DMS53 (cell line): ENCODE measurements at places on chromosomes 1 and 21.

DNA sequence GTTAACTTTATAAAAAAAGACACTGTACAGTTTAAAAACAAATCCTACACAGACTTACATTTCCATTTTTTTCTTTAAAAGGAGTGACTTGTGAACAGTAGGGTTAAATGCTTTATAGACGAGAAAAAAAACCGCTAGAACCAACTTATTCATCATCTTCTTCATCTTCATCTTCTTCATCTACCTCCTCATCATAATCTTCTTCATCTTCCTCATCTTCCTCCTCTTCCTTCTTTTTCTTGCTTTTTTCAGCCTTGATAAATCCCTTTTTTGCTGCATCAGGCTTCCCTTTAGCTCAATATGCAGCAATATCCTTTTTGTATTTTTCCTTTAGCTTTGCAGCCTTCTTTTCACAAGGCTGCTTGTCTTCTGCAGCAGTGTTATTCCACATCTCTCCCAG is 22.5 kb downstream of the FMO1 start:
- no peak for DNase-seq

GRCh38 chr1:220219136-220219442 is 53.2 kb downstream of the RAB3GAP2 start:
- peak; percentile 20 for DNase-seq

DNA sequence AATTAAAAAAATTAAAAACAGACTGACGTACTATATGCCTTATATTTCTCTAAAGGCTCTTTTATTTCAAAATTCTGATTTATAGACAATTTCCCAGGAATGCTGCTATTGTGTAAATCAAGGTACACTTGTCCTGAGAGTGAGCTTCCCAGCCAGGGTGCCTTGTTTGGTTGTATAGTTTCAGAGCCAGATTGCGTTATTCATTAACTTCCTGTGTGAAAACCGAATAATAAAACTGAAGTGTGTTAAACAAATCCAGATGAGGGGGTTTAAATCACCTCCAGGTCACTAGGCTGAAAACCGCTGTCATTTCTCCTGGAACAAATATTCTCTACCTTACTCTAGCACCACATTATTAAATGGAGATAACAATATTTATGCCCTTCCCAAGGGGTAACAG is 68.7 kb downstream of the LMX1A start:
- peak; percentile 81 for DNase-seq

- DNase-seq, result no peak
These were observed 104.7 kb downstream of the SNX7 start for GRCh38 chr1:98766255-98766654.

DNA sequence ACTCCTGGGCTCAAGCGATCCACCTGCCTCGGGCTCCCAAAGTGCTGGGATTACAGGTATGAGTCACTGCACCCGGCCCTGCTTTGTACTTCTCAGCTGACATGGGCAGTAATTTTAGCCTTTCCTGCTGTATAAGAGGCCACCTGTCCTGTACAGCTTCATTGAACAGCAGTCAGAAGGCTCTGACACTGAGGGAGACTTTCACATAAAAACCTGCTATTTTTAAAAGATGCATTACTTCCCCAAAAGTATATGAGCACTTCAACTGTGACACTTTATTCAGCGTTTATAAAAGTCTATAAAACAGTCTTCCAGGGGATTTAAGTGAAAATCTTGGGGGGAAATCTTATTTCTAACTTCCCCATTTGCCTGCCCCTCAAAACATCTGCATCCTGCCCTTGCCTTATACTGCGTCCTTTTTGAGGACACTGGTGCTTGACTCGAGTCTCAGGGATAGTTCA is 17.6 kb downstream of the RNU5D-1 start:
- peak; percentile 96 for DNase-seq

GRCh38 chr1:55935236-55935635 is 644.1 kb downstream of the PLPP3 start:
- DNase-seq, result no peak

GRCh38 chr1:204314171-204314892 is 45.4 kb downstream of the PLEKHA6 start:
- peak; percentile 95 for DNase-seq
